Midbrain (tissue), 1 donor: ENCODE measurements at places on chromosomes 2 and 18.

DNA sequence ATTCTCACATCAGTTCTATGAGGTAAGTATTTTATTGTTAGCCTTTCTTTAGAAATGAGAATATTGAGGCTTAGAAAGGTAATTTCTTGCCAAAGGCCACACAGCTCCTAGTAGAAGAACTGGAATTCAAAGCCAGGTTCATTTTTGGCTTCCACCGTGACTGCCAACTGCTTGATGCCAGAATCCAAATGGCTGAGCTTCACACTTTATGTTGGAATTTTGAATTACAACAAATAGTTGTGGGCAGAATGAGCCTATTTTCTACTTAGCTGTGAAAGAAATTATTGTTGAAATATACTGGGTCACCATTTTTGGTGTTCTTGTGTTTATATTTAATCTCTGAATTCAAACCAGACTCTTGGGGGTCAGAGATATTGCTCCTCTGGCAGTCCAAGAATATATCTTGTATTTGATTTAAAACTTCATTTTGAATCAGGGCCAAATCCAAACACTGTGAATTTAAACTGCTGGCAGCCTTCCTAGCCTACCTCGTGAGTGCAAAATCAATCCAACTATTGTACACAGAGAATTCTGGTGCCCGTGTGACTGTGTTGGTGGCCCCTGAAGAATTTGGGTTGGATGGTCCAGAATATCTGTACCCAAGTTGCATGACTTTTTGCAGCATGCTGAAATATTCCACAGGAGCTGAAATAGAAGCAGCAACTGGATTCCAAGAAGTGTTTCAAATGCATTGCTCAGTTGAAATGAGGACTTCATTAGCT, 35.6 kb upstream of the LPIN1 start:
- peak; percentile 51 for DNase-seq

DNA sequence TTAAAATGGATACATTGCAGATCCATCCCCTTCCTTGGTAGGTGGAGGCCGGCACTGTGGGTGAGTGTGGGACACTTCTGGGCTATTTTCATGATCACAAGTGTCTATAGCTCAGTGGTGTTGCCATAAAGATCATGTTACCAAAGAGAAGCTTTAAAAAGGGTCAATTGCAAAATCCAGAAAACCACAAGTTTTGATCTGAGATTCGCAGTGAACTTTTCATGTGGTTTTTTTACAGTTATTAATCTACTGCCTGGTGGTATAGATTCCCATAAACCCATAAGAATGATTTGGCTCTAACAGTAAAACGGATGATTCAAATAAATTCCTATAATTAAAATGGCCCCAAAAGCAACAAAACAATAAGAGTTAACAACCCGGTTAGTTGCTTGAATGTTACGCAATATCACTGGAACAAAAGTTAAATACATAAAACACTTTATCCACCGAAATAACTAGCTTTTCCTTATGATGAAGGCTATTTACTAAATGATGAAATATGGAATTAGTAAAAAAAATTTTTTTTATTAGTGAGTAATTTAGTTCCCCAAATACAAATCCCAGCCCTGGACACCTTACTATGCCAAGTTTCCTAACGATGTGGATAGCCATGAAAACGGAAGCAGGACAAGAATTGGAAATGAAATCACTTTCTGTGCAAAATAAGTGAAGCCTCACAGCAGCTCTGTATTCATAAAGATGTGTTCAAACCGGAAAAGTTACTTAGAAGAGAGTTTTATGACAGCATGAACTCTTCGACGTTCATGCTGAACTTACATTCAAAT, 95.6 kb upstream of the THOC1 start:
- no peak for DNase-seq

DNA sequence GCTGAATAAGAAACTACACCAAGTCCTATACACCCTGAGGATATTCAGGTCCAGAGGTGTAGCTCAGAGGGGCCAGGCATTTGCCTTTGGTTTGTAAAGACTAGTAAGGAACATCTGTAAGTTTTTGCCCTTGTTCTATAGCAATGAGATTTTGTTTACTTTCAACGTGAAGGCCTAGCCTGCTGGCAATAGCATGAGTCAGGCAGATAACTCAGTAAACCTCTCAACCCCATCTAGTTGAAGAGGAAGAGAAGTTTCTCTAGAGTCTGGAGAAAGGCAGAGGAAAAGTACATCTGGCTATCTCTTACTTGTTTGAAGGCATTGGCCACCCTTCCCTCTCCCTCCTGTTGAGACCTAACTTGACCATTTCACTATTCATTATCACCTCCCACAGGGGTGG, 70.3 kb upstream of the ZNF521 start:
- no peak for DNase-seq

DNA sequence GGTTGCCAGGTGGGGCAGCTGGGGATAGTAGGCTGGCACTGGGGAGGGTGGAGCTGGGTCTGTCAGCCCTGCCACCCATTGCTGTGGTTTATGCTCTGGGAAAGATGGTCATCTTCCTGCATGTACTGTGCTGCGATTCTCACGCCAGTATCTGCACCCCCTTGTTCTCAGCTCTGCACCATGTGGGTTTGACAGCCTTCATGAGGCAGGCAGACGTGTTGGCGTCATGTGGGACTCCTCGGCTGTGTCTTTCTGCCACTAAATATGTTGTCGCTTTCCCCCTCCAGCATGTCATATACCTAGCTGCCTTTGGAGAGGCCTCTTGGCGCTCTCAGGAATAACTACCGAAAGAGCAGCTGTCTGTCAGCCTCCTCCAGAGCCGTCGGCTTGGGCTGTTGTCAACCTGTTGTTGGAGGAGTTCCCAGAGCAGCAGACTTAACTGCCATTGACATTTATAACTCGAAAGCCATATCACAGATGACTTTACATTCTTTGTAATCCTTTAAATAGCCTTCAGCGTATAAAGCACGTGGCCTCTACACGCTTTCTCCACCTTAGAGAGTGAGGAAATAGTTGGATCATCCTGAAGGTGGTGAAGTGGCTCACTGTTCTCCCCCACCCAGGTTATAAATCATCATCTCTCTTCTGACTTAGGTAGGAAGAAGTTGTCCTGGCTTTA, 80.4 kb upstream of the MGAT5 start:
- DNase-seq = no peak

GRCh38 chr2:168323529-168324021, 76.2 kb upstream of the STK39 start:
- DNase-seq = no peak

DNA sequence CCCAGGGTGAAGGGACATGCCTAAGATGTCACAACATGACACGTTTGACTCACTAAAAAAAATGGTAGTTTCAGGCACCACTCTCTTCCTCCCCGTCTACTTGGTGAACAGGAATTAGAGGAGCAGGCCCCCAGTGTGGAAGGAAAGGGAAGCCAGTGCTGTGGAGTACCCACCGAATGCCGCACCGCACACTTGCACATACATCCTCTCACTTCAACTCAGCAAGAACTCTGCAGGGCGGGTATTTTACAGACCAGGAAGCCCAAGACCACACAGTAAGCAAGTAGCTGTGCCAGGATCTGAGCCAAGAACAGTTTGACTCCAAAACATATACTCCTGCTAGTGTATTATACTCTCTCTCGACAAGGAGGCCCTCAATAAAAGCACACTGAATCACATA, 69.8 kb downstream of the BCL2 start:
- DNase-seq = no peak

DNA sequence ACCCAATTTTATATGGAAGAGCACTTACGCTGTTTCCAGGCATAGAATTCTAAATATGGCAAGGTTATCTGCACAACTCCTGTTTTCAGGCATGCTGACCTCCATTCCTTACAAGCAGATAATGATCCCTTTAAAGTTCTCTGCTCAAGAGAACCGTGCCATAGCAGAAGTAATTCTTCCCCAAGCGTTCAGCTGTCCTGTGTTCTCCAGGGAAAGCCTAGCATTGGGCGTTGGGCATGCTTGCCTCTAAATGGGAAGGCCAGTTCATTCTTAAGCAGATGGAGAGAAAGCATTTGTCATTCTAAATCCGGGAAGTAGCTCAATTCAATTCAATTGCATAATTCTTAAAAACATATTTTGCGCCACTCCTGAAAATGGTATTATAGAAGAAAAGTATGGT, 55.7 kb upstream of the EML4 start:
- no peak for DNase-seq

GRCh38 chr18:36821681-36822080, 7.1 kb downstream of the TPGS2 start:
- DNase-seq = no peak

DNA sequence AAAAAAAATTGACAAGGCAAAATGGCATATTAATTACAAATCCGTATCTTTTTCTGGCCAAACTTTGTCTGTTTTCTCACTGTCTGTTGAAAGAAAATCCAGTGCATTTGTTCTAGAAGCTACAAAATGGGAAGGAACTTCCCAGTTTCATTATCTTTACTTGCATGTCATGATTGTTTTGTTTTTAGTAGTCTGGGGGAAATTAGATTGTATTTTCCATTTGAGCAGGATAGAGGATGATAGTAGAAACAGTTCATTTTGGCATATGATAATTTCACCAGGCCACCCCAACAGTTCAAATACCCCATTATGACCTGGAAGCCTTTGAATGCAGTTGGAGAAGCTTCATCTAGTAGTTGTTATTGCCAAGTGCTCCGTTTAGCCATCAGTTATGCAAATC, 77.5 kb upstream of the RANBP2 start:
- DNase-seq = no peak

DNA sequence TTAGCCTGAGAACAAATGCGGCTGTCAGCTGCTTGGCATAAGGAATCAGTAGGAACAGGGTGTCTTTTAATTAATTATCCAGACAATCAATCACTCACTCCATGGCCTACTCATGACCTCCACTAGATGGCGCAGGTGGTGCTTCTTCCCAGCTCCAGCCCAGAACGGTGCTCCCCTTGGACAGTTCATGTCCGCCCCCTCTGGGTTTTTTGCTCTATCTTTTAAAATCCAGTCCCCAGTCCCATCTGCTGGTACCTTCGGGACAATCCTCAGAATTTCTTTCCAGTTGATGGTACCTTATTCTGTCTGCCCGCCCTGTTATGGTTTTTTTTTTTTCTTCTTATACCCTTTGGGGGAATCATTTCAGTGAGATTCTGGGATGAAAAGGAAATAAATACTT, 99.8 kb downstream of the CACNB4 start:
- peak; percentile 27 for DNase-seq

- DNase-seq = no peak
Observed at GRCh38 chr2:97734061-97735051, 21.0 kb downstream of the ZAP70 start.

GRCh38 chr18:53531187-53531586, 693.3 kb downstream of the MBD2 start:
- no peak for DNase-seq

DNA sequence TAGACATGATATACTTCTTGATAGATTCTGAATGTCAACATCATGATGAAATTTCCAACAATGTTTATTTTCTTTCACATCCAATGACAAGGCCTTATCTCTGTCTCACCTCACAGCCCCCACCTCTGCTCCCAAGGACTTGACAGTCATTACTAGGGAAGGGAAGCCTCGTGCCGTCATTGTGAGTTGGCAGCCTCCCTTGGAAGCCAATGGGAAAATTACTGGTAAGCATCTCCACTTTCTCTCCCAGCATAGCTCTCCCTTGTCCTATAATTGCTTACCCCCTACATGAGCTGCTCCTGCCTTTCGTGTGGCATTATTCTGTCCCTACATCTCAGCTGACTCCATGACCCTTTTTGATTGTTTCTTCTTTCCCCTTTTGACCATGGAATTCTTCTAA, 821.8 kb downstream of the MBD2 start:
- DNase-seq = no peak

DNA sequence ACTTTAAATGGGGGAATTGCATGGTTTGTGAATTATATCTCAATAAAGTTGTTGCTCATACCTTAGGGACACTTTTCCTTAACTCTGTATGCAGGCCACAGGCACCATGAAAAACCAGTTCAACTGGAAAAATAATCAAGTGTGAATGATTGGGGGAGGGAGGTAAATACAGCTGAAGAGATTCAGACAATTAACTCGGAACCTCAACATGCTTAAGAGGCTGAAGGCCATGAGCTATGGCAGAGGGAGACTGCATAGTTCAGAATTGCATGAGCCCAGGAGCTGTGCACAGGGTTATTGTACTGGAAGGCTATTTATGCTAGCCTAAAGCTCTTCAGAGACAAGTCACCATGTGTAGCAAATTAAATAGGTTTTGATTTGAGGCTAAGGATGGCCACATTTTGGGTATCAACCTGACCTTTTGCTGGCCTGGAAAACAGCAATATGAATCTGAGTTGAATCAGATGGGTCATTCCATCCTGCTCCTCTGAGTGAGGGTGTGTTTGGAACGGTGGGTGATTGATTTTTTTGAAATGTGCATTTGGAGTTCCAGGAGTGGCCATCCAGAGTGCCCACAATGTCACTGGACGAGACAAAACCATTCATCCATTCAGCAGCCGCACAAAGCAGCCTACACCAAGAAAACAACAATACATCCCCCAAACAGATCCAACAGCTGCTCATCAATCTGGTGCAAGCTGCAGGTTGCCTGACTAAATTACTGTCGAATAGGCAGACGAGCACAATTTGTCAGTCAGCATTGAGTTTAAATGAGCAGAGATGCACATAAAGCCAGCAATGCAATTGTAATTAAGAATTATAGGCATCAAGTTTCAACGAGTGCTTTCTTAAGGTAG, 42.5 kb downstream of the HRH4 start:
- no peak for DNase-seq

- DNase-seq = no peak
Observed at GRCh38 chr2:240728827-240729226, 37.2 kb downstream of the AQP12A start.

- no peak for DNase-seq
Observed at GRCh38 chr2:215738351-215738750, 275.0 kb downstream of the MREG start.

DNA sequence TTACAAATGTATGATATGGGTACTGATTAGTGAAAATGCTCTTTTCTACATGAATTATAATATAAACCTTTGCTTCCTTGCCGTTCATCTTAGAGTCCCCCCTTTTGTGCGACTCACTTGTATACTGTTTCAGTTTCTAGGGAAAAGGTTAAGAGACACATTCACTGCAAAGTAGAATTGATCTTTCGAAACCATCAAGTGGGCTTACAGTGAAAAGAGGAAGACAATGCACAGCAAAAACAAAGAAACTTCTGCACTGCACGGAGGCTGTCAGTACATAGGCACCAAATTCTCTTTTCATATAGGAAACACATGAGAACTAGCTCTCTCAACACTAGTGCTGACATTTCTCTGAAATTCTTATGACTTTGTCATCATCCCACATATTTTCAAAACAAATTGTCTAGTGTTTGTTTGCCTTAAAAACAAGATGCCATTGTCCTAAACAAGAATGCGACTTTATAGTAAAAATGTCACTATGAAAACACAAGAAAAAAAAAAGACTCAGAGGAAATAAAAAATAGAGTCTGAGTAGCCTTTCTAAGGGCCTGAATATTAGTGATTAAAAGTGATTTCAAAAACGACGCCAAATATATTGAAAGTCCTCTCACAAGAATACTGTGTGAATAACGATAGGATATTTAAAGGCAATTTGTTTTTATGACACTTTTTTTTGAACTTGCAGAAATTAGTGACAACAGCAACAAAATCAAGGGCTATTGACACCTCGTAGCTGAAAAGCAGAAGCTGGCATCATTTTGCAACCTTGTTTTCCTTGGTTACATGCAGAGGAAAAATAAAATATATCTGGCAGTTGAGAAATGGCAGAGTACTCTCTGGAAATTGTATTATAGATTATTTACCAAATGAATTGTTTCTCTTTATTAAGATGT, 827.0 kb downstream of the BCL11A start:
- no peak for DNase-seq
